Natural killer cell (primary cell): ENCODE measurements at places on chromosomes 1 and 21.

DNA sequence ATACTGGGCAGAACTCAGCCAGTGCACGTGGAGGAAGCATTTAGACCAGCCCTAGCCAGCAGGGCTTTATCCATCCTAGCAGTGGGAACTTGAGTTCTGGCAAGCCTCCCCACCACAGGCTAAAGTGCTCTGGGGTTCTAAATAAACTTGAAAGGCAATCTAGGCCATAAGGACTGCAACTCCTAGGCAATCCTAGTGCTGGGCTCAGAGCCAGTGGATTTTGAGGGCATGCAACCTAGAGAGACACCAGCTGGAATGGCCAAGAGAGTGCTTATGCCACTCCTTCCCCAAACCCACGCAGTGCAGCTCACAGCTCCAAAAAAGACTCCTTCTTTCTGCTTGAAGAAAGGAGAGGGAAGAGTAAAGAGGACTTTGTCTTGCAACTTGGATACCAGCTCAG is 70.5 kb upstream of the APOBEC4 start:
- no peak for DNase-seq

GRCh38 chr1:93196591-93196990 is 16.1 kb downstream of the CCDC18 start:
- DNase-seq, result no peak

- DNase-seq, result no peak
Observed at GRCh38 chr1:7508052-7508933, 262.8 kb upstream of the VAMP3 start.

GRCh38 chr1:97123717-97124431 is 402.3 kb downstream of the PTBP2 start:
- no peak for DNase-seq

DNA sequence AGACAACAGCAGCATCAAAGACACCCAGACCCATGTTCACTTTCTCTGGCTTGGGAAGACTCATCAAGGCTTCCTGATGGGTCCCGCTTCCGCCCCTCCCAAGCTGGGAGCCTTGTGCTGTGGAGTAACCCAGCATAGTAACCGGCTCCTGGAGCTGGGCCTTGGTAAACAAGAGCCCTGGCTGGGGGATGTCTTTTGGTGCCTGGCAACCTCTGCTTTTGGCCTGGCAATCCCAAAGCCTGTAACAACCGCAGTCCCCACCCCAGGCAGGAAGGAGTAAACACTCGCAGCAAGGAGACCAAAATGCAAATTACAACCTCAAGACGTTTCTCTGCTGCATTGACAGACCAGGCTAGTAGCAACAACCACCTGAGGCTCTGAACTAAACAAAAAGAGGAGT is 16.9 kb upstream of the THRAP3 start:
- DNase-seq, result no peak

DNA sequence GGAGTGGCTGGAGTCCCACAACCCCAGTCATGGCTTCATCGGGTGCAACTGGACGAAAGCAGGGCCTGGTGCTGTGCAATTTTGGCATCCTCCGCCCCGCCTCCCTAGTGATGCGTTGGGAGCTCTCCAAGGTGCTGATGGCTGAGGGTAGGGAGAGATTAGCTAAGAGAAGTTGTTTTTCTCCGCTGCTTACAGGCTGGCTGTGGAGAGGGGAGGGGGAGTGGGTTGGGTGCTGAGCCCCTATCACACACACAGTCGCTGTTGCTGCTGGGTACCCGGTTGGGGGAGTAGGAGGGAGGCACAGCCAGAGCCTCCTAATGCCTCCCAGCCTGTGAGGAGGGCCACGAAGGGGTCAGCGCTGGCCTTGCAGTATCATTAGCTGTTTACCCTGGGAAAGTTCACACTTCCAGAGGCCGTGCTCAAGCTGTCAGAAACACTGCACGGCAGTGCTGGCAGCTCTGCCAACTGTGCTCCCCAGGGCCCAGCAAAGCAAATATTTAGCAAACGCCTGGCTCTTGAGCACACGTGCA is 110.0 kb downstream of the GRIK3 start:
- DNase-seq, result peak; percentile 40

GRCh38 chr1:50332941-50333594 is 90.2 kb downstream of the DMRTA2 start:
- peak; percentile 65 for DNase-seq

DNA sequence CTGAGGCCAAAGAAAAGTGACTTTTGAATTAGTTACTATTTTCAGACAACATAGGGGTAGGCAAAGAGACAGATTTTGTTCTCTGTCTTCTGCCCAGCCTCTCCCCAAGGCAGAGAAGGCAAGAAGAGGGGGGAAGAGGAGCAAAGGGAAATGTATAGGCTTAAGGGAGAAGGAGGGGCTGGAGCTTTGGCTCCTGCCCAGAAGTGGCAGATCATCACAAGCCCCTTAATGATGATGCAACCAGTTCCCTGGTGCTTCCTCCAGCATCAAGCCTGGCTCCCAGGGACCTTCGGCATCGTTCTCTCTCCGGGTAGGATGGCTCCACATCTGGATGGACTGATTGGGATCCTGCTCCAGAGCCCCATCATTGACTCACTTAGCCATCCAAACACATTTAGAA is 112.8 kb downstream of the KCND3 start:
- DNase-seq, result no peak

DNA sequence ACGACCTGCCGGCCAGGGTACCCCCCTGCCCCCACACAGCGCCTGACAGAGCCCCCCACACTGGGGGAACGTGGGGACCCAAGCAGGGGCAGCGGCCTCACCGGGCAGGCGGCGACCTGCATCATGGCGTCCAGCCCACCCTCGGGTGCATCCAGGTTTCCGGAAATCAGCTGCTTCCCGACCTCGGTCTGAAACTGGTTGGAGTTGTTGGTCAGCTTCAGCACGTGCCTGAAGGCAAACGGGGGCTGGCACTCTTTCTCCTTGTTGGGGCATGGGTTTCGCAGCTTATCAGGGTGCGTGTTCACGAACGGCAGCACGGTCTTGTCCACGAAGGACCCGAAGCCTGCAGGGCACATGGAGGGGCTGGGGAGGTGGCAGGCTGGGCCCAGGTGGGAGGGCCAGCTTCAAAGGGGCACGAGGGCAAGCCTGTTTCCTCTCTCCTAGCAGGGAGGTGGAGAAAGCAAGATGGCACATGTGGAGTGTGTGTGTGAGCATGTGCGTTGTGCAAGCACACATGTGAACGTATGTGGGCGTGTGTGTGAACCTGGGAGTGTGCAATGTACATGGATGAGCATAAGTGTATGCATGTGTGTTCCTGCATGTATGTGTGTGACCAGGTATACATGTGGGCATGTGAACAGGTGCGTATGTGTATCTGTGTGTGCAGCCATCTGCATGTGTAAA is 19.2 kb downstream of the ITGB2 start:
- DNase-seq, result no peak
